Activated CD8-positive, alpha-beta memory T cell treated with anti-CD3 and anti-CD28 coated beads, Interleukin-2, amount 10 ng/mL, durations not matched to agents 7 days and 5 days (primary cell): ENCODE measurements at places on chromosomes 6 and 20.

DNA sequence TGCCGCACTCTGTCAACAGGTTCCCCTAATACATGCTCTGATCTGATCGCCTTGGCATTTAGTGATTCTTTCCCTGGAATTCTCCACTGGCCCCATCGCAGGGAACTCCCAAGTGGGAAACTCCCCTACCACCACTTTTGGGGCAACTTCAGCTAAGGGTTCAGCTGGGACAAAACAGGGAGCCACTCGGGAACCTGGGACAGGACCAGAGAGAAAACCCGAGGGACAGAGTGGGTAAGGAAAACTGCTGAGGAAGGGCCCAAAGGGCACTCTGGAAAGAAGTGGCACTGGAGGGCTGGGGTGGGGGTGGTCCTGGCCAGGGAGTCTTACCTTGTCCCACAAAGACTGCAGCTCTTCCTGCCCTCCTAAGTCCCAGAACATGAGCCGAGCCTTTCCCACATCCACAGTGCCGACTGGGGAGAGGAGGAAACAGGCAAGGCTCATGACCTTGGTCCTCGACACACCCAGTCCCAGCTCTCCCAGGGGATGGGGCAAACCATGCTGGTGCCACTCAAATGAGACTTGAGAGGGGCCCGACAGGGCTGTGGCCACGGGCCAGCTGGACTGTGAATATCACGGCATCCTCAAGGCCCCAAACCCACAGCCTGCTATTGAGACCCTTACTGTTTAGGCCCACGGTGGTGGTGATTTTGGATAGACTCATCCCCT lies 1.6 kb downstream of the ARFRP1 start:
- no peak for DNase-seq

- DNase-seq = no peak
Measured at GRCh38 chr20:19813846-19814640, 56.0 kb downstream of the RIN2 start.

- no peak for DNase-seq
Measured at GRCh38 chr6:84581494-84582259, 182.7 kb downstream of the TBX18 start.

DNA sequence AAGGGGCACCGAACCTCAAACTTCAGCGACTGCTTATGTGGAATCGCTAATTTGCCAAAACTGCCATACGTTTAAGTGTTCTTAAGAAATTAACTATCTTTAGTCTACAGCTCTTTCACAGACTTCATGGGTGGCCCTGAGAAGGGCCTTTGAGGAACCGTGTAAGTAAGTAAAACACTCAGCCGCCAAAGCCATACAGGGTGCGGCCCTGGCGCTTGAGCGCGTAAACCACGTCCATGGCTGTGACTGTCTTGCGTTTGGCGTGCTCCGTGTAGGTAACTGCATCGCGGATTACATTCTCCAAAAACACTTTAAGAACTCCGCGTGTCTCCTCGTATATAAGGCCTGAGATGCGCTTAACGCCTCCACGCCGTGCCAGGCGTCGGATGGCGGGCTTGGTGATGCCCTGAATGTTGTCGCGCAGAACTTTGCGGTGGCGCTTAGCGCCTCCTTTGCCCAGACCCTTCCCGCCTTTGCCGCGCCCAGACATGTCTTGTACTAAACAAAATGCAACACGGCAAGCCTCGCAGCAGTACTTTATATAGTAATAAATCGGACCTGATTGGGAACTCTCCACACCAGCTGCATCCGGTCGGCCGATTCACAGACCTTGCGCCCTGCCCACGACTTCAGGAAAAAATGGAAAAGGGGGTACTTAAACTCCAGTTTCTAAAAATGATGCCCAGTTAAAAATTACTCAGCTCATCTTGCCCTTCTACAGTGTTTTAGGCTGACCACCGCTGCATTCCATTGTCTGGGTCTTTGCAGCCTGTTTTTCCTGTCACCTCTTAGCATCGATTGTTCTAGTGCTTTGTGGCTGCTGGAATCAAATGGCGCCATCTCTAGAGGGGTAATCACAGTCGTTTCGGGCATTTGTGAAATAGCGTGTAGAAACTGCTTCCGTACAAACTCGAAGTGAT lies 38.9 kb downstream of the OR2B2 start:
- DNase-seq = peak; percentile 92

DNA sequence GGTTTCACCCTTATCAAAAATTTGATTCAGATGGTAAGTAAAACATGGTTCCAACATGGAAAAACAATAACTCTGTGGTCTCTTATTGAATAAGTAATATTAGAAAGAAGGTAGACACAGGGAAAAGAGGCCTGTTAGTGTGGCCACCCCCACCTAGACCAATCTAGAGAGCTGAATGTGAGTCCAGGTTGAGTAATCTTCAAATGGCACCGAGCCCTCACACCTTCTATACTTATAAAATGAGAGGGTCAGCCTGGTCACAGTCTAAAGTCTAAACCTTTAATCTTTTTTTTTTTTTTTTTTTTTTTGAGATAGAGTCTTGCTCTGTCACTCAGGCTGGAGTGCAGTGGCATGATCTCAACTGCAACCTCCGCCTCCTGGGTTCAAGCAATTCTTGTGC lies 6.9 kb downstream of the FAM184A start:
- no peak for DNase-seq

- no peak for DNase-seq
Measured at GRCh38 chr6:128516514-128516898, 3.9 kb downstream of the PTPRK start.

DNA sequence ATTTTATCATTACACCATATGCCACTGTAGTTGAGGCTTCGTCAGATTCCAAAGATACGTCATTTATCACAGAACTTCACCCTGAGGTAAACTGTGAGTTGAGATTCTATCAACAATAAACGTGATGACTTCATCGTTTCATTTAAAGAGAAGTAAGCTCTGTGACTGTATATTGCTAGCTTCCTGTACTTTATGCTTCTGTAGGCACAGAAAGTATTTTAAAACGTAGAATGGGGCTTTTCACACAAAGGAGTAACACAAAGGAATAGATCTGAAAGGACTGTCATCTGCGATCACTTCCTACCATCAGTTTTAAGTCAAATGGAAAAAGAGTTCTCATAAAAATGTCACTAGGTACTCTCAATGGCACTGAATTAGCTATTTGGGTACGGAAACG lies 234.4 kb upstream of the MCHR2 start:
- DNase-seq = no peak

DNA sequence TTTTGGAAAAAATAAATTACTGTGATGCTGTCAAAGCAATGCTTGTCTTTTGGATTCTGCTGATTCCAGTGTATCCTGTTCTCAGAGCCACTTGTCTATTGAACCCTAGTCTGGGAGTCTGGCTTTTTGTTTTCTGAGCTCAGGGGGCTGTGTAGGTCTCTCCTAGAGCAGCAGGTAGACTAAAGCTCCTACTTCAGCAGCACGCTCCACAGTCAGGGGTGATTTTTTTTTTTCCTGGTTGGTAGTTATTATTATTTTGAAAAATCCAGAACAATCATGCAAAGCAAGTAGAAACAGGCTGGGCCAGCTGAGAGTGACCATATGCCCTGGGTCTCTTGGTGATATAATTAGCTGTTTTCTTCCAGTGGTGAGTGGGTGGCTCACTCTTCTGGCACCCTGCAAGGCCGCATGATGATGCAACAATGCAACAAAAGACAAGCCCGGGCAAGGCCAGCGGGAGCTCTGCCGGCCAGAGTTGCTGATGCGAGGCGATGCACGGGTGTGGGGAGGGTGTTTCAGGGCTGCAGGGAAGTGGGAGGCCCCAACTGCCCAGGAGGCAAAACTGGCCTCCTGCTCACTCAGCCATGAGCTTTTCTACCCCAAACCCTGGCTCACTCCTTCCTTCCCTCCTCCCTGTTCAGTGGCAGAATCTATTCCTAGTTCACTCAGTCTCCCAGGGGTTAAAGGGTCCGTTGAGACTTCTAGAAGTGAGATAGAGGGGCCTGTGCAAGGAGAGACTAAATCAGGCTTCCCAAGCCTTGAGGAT lies 11.5 kb upstream of the CDKN1A start:
- no peak for DNase-seq

- DNase-seq = no peak
Measured at GRCh38 chr6:53281518-53282215, 67.1 kb downstream of the ELOVL5 start.

- DNase-seq = no peak
Measured at GRCh38 chr6:138253731-138254130, 35.4 kb upstream of the PBOV1 start.

DNA sequence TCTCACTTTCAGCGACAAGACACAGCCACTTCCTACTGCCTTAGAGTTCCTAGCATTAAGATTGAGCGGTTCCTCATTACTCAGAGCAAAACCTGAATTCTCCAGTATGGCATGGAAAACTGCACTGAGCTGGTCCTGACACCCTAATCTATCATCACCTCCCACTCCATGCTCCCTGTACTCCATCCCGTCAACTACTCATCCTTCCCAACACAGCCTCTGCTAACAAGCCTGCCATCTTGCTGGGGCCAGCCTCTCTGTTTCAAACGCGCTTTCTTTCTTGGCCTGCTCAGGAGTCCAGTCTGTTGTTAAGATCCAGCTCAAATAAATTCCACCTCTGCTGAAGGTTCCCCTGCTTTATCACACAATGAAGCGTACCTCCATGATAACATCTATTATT lies 12.0 kb downstream of the PRKN start:
- no peak for DNase-seq

- DNase-seq = peak; percentile 76
Measured at GRCh38 chr20:57628047-57628961, 8.1 kb upstream of the ZBP1 start.

- no peak for DNase-seq
Measured at GRCh38 chr20:36548006-36548315, 6.6 kb downstream of the MYL9 start.

- DNase-seq = no peak
Measured at GRCh38 chr20:47149939-47150338, 206.6 kb downstream of the ZMYND8 start.

DNA sequence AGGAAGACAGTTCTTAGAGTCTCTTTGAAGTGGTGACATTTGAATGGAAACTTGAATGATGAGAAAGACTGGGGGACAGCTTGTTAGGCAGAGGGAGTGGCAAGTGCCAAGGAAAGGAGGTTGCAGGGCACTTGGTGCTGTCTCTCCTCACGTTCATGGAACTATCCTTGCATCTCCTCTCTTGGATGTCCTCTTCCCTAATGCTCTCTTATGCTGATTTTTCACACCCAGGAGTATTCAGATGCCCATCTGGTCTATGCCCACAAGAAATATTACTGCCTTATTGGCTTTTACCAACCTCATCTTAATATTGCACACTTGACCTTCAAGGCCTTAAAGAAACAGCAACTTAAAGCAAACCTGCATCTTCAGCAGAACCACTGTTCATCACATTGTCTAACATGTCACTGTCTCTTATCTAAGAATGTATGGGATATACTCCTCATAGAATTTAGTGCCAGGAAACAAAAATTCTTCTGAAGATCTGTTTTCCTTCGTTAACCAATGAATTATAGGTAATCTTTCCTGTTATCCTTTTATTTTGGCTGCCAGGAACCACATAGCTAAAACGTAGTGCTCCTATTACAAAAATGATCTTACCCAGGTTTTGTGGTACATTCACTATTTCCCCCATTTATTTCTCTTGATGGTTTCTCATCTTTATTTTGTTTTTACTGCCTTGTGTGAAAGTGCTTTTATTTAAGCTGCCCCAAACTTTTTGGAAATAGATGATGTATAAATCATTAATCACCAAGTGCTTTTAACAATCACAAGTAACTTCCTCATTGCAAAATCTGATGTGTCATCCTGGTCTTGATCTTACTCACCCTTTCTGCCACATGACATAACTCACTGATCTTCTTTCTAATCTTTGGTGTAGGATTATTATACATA lies 12.8 kb downstream of the RGS17 start:
- DNase-seq = no peak

DNA sequence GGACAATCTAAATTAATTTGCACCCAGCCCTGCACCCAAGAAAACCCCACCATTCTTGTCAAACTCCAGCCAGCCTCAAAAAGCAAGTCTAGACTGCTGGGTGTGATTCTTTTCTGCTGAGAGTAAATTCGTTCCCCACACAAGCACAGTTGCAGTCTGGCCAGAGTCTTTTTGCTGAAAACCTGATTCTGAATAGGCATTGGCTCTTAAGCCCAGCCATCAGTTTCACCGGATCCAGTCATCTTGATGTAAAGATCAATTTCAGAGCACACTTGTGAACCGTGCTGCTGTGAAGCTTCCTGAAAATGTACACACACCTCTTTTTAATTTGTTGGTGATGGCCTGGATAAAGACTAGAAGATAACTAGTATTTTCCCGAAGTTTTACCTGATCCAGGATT lies 159.4 kb upstream of the GGTLC1 start:
- DNase-seq = no peak

- no peak for DNase-seq
Measured at GRCh38 chr20:14921513-14921912, 584.1 kb upstream of the FLRT3 start.
